8988T (cell line): ENCODE measurements at places on chromosomes 2 and 18.
A peak's percentile ranks its signal among the peaks of the same experiment; 100 is the strongest.

GRCh38 chr18:47163241-47163640 is 12.9 kb downstream of the IER3IP1 start:
- DNase-seq: no peak

- DNase-seq: no peak
Measured at GRCh38 chr2:27123302-27124150, at the start of gene ABHD1. Gene ABHD1 (plus strand): TSS chr2:27123815. CDS start chr2:27123949, 134 bp downstream.

- DNase-seq: peak; percentile 29
Measured at GRCh38 chr2:19312949-19313348, 45.5 kb downstream of the OSR1 start.

DNA sequence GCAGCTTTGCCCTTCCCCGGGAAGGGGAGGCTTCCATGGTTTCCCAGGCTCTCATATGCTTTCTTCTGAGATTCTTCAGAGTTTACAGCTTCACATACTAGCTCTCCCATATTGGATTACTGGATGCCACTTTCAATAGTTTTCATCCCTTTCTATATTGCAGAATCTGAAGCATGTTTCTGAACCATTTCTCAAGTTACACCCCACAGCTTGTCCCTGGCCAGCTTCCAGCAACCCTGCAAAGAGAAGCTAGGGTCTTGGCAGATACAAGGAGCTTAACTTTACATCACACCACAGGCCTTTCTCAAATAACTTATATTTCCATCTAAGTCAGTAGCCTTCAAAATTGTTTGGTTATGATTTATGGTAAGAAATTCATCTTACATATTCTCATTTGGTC is 39.6 kb downstream of the LHCGR start:
- no peak for DNase-seq

DNA sequence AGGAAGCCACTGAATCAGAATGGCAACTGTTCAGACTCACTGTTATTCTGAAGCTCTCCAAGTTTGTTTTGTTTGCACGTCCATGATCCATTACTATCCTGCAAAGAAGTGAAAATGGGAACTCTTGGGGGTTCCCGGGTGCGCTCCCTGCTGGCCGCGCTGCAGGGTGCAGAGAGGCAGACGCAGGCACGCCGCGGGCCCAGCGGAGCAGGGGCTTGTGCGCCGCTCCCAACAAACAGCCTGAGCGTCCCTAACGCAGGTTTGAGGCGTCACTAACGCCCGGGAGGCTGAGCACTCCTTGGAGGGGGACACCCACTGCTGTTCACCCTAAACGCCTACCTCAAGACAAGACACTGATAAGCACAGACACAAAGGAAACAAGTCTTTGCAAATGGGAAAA is 14.3 kb upstream of the PIEZO2 start:
- DNase-seq: no peak

GRCh38 chr2:219772103-219772635 is 144.7 kb downstream of the SLC4A3 start:
- no peak for DNase-seq

DNA sequence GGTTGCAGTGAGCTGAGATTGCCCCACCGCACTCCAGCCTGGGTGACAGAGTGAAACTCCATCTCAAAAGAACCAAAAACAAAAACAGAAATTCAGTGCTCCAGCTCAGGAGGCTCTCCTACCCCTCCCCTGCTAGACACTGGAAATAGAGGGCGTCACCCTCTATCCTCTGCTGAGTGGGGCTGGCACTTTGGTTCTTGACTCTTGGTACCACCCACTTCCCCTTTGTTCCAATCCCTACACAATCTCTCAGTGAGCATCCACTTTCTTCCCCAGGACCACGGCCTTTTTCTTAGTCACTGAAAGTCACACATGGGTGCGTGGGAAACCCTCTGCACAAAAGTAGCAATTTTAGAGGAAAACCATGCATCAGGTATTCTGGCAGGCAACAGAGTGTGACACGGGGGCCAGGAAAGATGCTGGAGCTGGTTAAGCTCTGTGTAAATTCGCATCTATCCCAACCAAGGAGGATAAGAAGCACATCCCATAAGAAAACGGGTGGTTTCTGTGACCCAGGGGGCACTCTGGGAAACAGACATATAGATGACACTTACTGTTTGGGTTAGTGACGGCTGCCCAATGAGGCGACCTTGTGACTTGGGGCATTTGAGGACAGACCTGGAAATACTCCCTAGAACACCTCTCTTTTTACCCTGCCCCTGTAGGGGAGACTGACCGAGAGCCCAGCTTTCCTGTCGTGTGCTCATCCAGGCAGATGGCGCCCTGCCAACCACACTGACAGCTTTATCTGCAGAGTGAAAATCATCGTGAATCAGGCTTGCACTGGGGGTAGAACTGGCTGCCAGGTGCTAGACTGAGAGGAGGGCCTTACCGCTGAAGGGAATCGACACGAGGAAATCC is 7.7 kb downstream of the HJURP start:
- DNase-seq: no peak

- no peak for DNase-seq
Measured at GRCh38 chr2:100615471-100615870, 52.7 kb downstream of the PDCL3 start.

DNA sequence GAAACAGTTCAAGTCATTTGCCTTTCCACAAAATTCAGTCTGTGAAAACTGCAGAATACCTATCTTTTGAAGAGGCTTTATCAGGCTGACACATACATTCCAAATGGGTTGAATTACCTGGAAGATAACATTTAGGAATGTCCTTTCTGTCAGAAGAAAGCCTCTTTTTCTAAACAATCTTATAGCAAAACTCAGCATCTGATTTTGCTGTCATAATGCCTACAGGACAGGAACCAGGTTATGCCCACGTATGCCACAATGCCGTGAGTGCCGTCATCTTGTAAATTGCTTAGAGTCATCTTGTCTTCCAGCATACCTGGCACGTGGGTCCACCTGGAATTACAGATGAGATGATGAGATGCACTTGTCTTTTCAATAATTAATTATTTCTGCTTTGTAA is 275.3 kb downstream of the ALPK2 start:
- DNase-seq: no peak

DNA sequence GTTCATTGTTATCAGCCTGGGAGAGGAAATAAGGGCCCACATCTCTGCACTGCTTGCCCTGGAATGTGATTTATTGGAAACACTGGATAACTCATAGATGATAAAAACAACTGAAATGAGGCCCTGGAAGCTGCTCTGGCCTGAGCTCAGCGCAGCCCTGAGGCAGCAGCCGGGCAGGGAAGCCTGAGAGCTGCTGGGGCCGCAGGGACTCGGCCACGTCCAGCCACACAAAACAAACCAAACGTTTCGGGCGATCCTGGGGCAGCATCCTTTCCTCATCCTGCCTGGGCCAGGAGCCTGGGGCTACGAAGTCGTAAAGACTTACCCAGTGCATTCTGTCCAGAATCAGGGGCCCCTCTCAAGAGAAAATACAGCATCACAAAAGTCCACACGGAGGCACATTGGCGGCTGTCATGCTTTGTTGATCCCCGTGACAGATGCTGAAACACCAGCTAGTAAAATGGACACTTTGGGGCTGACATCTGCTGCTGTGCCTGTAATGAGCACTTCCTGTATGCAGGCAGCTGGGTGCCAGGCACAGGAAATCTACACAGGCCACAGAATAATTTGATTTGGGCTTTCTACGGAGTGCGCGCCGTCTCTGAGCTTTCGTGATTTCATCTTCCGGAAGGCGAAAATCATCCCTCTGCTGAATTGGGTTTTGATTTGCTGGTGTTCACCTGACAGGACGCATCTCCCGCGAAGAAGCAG is 250.6 kb downstream of the EIPR1 start:
- DNase-seq: no peak

- DNase-seq: no peak
Measured at GRCh38 chr2:104847586-104848160, 6.2 kb upstream of the POU3F3 start.

- no peak for DNase-seq
Measured at GRCh38 chr18:67694787-67695186, 178.3 kb upstream of the DSEL start.

DNA sequence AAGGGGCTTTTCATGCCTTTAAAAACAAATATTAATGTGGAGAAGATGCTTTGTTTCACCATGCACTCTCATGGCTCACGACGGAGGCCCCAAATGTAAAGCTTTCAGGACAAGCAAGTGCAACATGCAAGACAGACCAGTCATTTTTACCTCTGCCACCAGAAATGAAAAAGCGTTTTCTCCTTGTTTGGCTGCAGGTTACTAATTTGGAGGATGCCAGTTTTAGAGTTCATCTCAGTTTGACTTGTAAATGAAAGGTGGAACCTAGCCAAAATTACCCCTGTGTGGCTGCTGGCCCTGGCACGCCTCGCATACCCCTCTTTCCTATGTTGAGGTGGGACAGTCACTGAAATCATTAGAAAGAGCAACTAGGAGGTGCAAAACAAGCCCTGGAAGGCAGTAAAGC is 138.6 kb downstream of the BCL2 start:
- DNase-seq: no peak

- no peak for DNase-seq
Measured at GRCh38 chr18:26450989-26451682, 97.2 kb downstream of the KCTD1 start.

DNA sequence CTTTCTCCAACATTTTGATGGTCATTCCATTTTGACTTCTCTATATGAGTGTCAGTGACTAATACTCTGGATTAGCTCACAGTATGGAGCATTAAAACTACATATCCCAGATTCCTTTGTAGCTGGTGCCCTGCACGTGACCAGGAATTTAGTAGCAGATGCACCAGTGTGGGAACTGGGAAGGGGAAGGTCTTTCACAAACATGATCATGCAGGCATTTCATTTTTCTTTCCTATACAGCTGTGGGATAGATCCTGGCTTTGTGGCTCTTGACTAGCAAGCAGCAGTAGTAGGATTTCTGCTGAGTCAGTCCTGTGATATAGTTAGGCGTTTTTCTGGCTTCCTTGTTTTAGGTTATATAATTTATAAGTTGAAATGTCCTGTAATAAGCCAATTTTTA is 971.0 kb upstream of the CDH2 start:
- DNase-seq: no peak

- DNase-seq: no peak
Measured at GRCh38 chr2:236739663-236740062, 170.0 kb downstream of the ACKR3 start.

DNA sequence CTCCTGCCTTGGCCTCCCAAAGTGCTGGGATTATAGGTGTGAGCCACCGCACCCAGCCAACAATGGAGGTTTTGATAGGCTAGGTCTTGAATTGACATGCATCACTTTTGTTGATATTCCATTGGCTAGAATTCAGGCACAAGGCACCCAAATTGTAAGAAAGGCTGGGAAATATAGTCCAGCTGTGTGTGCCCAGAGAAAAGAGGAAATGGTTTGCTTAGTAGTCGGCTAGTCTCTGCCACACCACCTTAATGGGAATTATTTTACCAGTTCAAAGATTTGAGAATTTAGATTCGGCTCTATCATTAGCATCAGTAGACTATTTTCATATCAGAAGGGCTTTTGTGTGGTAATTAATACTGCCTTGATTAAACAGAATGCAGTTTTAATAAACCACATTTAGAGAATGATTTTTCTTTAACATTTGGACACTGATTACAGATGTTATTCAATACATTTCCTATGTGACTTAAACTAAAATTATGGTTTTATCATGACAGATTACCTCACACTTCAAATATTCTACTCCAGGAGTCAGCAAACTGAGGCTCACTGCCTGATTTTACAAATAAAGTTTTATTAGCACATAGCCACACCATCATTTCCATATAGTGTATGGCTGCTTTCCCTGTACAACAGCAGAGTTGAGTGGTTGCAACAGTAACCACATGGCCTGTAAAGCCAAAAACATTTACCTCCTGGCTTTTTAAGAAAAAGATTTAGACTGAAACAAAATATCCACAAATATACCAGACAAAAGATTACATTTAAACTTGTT is 27.4 kb downstream of the DBI start:
- DNase-seq: no peak

GRCh38 chr2:111168528-111169239 is 48.0 kb downstream of the BCL2L11 start:
- peak; percentile 38 for DNase-seq

DNA sequence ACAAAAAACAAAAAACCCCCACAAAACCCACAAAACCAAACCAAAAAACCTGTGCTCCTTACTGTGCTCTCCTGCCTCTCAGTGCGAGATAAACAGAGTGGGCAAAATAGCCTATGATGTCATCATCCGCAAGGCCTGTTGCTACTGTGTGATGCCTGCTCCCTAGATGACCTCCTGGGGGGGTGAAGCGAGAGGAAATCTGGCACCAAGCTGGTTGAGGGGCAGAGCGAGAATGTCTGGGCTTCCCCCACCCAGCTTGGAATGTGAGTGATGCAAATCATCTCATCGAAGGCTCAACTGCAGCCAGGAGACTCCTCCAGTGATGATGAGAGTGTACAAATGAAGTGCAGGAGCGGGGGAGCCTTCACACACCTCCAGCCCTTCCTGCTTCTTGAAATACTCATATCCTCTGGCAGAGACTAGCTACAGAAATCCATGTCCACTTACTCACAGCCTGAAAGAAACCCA is 57.7 kb upstream of the MAP4K3 start:
- DNase-seq: no peak

GRCh38 chr18:66105016-66105415 is 354.2 kb downstream of the CDH7 start:
- DNase-seq: no peak

- DNase-seq: no peak
Measured at GRCh38 chr2:240205772-240206171, 65.3 kb upstream of the OTOS start.

- no peak for DNase-seq
Measured at GRCh38 chr2:31831585-31831984, 179.2 kb downstream of the MEMO1 start.
